ENCODE measurements at places on chromosomes 4 and X.

GRCh38 chr4:59728496-59728895, 1471.6 kb upstream of the ADGRL3 start:
- DNase-seq, result no peak

DNA sequence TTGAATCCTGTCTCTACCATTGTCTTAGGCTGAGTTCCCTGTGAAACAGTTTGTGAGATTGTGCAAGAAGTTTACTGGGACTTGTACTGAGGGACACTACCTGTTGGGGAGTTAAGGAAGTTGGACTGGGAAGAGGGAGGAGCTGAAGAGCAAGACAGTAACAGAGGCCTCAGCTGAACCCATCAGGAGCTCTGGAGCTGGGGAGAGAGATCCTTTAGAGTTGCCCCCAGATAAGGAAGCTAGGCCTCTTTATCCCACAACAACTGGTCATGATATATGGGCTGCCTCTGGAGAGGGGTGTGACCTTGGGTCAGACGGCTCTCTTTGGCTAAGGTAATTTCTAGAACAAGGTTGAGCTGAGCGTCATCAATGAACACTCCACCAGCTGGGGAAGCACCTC, 137.8 kb upstream of the SLC4A4 start:
- no peak for DNase-seq

DNA sequence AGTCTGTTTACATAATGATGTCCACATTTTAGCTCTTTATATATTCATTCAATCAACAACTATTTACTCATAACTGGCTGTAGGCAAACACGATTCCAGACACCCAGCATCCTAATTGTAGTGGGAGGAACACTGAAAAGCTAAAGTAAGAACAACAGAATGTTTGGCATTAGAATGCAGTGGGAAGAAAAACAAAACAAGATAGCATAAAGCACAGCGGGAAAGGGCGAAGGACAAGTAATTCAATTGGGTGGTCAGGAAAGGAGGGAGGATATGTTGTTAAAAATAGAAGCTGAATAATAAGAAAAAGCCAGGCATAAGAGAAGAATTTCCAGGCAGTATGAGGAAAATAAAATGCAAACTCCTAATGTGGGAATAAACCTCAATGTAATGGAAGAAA, 189.5 kb upstream of the FAT4 start:
- no peak for DNase-seq

DNA sequence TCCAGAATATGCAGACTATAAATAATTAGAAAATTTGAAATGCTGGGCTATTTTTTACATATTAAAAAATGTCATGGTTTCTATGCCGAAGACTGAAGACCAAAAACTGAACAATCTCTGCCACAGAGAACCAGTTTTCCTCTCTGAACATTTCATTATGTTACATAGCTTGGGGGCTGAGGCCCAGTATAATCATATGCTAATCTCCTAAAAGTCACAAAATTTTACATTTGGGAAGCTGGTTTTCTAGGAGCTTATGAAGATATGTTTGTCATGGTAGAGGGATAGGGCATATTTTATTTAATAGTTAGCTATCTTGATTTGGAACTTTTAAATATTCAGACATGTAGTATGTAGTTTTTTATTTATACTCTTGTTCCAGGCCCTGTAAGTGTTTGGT, 167.8 kb downstream of the GPAT3 start:
- DNase-seq, result no peak

GRCh38 chr4:24794916-24795665, at the start of gene SOD3:
SOD3 (plus strand) TSS chr4:24795573; CDS start chr4:24799522, 3,949 bp downstream.
- no peak for DNase-seq

DNA sequence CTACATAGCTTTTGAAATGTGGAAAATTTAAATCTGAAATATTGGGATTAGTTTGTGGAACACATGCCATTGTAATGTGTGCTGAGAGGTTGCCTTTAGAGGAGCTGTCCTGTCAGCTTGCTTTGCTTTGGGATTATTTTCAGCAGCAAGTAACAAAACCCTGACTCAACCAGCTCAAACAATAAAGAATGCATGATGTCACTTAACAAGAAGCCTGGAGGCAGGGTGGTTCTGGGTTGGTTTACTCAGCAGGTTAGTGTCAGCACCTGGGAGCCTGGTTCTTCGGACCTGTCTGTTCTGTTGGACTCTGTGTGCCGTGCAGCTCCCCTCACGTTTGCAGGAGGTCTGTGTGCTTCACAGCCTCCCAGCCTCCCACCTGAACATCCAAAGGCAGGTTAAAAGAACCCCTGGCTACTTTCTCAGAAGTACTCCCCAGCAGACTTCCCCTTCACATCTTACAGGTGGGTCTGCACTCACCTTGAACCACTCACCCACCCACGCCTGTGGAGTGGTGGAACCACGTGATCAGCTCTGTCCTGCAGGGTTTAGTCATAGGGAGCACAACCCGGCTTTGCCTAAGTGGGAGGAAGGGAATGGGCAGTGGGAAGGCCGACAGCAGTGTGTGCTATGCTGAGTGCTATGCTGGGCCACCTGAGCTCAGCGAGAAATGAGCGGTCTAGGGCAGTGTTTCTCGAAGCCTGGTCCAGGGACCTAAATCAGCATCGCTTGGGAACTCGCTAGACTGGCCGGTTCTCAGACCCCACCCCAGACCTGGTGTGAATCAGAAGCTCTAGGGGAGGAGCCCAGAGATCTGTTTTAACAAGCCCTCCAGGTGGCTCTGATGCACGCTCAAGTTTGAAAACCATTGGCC, 20.4 kb downstream of the TMEM131L start:
- no peak for DNase-seq

DNA sequence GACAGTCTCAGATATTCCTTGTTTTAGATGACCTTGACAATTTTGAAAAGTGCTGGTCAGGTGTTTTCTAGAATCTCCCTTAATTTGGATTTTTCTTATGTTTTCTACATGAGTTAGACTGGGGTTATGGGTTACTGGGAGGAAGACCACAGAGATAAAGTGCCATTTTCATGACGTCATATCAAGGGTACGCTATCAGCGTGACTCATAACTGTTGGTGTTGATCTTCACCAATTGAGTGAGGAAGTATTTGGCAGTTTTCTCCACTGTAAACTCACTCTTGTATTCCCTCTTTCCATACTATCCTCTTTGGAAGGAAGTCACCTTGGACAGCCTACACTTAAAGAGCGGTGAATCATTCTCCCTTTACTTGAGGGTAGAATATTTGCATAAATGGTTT, 56.9 kb downstream of the MAGEC1 start:
- DNase-seq, result no peak

DNA sequence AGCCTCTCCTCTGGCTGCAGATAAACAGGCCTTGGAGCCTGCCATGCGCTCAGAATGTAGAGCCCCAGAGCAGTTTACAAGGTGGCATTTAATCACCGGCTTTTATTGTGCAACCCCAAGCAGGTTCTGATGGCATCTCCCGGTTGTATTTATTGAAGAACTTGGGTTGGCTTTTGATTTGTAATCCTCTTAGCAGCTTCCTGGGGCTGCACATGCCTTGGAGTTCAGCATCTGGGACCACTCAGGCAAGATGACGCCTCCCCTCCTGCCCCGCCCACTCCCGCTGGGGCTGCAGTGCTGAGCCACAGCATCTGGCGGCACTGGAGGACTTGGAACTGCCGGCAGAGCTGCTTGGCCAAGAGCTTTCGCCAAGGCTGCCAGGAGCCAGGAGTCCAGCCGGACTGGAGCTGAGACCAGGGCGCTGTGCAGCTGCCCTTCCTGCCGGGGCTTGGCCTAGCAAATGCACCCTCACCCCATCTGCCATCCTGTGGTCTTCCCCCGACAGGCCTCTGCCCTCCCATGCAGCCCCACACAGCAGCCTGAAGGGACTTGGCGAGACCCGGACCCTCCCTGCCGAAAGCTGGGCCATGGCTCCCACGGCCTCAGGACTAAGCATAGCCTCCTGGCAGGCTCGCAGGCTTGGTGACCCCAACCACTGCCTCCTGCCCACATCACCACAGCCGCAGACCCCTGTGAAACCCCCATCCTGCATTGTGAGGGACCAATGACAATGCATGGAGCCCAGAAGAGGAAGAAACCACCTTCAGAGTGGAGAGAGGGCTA, 5.4 kb downstream of the HTRA3 start:
- no peak for DNase-seq

- no peak for DNase-seq
These were observed 116.8 kb upstream of the SHISA3 start for GRCh38 chr4:42280327-42281095.

GRCh38 chr4:66490729-66491128, 820.4 kb upstream of the EPHA5 start:
- no peak for DNase-seq

- DNase-seq, result no peak
These were observed 9.5 kb downstream of the SRD5A3 start for GRCh38 chr4:55355555-55355954.
